Hematopoietic multipotent progenitor cell (in vitro differentiated cells): ENCODE measurements at places on chromosomes 12 and 14. TPM values are rescaled to one million over a fixed set of nuclear protein-coding genes. Genes with fewer than 3 reads are reported as not detected.

Gene DLK1
- 0.27 TPM for total RNA-seq

DNA sequence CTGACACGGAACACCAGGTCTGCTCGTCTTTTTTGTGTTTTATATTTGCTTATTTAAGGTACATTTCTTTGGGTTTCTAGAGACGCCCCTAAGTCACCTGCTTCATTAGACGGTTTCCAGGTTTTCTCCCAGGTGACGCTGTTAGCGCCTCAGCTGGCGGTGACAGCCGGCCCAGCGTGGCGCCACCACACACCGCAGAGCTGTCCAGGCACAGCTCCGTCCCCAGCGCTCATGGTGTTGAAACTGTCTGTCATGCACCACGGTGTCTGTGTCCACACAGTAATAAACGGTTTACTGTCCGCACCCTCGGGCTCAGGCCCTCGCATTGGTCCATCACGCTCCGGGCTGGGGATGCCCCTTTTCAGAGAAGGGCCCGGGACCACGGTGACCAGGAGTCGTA is 15.5 kb downstream of the DEGS2 start:
- no peak for DNase-seq

- no peak for DNase-seq
These were observed 20.1 kb downstream of the CPM start for GRCh38 chr12:68912916-68913315.

- no peak for DNase-seq
These were observed 49.7 kb downstream of the IGF1 start for GRCh38 chr12:102430661-102431060.

GRCh38 chr12:89665556-89665955 is 43.1 kb downstream of the ATP2B1 start:
- no peak for DNase-seq
